GF-D8 (cell line): ENCODE measurements at places on chromosomes 1 and 21.

DNA sequence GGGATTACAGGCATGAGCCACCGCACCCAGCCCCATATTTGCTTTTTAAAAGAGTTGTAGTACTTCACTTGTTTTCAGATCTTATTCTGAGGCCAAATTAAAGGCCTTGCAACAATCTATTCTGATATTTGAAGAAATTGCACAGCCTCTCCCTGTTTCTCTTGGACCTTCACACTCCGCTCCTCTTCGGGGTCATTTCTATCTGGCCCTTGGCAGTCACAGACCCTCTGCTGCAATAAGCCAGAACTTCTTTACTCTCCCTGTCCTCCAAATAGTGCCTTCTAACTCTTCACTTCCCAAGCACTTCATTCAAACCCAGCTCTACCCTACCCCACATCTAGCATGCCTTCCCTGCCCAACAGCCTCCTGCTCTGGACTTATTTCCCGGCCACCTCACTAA, 110.7 kb downstream of the LAMC2 start:
- no peak for DNase-seq

DNA sequence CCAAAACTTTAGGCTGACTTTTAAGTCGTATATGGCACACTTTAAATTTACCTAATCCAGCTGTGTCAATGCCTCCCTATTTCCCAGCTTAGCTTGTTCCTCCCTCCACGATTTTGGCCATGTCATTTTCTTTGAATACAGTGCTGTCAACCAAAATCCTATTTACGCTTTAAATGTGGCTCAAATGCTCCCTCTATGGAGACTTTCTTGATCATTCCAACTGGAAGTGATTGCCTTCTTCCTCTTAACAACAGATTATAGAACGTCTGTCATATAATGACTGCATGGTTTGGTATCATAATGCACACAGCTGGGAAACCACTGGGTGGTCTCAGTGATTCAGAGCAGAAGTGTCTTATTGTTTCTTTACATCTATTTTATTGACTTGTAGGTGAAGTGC, 18.9 kb upstream of the BATF3 start:
- DNase-seq, result no peak

DNA sequence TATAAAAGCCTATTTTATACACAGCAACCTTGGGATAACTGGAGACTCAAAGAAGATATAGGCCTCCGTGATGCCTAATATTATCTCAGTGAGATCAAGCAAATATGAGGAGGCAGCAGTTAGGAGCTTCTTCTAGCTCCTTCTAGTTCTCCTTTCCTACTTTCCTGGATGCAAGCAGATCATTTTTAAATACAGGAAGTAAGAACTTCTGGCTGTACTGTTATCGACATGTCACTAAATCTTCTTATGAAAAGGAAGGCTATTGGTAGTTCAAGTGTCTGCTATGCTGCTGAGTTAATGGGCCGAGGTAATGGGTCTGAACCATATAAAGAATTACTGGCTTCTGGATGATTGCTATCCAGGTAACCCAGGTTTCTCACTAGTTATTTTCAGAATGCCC, 15.9 kb downstream of the HSPA13 start:
- no peak for DNase-seq

- no peak for DNase-seq
Measured at GRCh38 chr1:101914473-101915242, 82.1 kb downstream of the OLFM3 start.

DNA sequence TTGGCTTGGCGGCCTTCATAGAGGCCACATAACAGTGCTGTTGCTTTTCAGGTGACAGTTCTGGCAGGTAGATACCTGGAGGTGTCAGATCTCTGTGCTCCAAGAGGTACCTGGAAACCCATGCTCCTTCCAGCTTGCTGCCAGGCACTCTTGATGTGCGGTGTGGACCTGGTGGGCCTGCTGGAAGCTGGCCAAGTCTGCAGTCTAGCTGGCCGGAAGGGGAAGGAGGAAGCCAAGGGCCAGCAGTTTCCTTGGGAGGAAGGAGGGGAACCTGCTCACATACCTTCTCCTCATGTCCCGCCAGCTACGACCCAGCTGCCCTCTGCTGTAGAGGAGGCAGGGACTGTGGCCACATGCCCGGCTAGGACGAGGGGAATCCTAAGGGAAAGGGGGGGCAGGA, 166.4 kb upstream of the AJAP1 start:
- no peak for DNase-seq

DNA sequence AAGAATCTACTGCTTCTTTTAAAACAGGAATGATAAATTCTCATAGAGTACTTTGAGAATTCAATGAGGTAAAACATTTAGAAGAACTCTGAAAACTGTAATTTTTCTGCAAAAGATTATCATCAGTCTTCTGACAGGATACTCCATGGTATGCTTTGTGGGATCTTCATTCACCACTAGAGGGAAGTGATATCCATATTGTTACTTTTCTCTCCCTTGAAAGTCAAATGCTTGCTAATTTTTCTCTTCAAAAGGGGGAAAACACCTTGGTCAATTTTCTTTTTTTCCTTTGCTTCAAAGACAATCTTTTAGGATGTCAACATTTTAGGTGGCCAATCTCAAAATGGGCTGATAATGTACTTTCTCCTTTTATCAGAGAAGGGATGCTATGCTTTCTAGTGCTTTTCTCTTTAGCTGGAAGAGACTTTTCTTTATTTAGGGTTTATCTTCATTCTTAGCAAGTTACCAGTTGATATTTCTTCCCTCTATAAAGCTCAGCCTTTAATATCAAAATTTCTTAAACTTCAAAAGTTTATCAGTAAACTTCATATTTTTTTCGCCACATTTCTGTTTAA, 95.5 kb downstream of the NEGR1 start:
- DNase-seq, result no peak

GRCh38 chr21:42471716-42472330, 24.2 kb downstream of the RSPH1 start:
- no peak for DNase-seq

GRCh38 chr1:9910076-9910422, at the start of gene CTNNBIP1:
Gene CTNNBIP1 (minus strand): TSS chr1:9910269. CDS start chr1:9872064, 38,205 bp downstream.
- no peak for DNase-seq

DNA sequence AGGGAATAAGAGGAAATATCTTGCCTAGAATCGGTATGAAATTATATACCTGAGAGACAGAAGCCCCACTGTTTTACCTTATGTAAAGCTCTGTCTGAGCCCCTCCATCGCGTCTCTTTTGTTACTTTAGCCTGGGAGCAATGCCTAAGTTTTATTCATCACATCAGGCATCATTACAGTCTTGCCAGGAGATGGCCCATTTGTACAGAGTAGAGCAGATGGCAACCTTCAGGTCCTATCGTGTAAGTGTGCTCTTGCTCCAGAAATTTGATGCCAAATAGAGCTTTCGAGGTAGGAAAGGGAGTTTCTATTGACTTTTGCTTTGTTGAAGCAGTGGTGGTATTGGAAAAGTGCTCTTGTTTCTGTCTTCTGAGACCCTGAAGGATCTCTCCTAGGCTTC, 24.9 kb downstream of the CFAP126 start:
- no peak for DNase-seq

- DNase-seq, result no peak
Measured at GRCh38 chr1:46490406-46490655, 695 bp downstream of the DMBX1 start.
